ENCODE measurements at places on chromosomes 5 and 9.

GRCh38 chr9:72728031-72728770 lies 206.8 kb downstream of the TMC1 start:
- DNase-seq, result no peak

- no peak for DNase-seq
These were observed 5.0 kb upstream of the SNAPC3 start for GRCh38 chr9:15417626-15418025.

DNA sequence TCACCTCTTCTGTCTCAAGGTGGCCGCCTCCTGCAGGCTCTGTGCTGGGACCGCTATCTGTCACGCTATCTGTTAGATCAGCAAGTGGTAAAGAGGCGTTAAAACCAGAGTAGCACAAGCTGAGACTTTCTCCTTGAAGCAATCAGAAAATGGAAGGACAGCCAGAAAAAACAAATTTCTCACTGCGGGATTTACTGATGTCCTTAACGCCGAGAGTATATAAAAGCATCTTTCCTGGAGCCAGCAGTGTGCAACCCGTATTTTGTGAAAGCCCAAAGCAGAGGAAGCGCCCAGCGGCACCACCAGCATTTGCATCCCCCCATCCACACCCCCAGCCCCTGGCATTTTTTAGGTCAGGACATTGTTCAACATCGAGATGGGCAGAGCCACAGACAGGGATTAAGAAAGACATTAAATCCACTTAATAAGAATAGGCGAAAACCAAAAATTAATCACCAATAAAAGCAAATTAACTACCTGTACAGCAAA lies 48.6 kb downstream of the DUSP1 start:
- no peak for DNase-seq

DNA sequence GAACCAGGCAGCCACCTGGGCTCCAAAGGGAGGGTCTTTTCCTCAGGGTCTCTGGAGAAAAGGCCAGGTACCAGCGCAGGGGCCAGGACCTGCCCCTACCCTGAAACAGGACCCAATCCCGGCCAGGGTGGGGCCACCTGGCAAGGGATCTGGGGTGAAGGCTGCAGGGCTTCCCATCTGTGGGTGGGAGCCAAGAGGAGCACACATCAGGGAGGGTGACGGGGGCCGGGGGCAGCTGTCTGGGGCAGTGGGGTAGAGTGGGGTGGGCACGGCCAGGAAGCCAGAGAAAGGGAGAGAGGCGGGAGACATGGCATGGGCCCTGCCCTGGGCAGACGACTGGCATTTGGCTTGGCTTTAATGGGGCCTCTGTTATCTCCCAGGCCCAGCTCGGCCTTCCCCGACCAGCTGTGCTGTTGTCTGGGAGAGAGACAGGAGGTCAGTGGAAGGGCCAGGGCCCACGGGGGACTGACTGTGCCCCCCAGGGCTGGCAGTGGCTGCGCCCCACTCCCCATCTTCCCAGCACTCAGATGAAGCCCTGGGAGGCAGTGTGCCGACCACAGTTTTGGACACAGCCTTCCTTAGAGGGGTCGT lies 57.2 kb upstream of the RNF130 start:
- DNase-seq, result no peak

GRCh38 chr5:149060325-149060724 lies 2.5 kb downstream of the SH3TC2 start:
- DNase-seq, result no peak

DNA sequence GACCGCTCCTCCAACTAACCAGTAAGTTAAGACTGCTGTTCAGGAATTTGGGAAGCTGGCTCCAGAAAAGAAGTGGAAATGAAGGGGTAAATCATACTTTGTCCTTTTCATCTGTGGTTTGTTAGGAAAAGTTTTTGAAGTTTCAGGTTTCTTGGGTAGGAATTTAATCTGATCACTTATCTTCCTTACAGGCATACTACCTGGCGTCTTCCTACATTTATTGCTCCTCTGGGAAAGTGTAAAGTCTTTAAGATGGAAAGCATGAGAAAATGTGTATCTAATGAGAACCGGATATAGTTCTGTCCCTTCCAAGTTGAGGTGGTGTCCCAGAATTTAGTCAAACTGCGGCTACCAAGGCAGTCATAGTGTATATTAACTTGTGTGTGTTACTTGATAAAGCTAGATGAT lies 1.3 kb downstream of the RASA1 start:
- DNase-seq, result no peak

DNA sequence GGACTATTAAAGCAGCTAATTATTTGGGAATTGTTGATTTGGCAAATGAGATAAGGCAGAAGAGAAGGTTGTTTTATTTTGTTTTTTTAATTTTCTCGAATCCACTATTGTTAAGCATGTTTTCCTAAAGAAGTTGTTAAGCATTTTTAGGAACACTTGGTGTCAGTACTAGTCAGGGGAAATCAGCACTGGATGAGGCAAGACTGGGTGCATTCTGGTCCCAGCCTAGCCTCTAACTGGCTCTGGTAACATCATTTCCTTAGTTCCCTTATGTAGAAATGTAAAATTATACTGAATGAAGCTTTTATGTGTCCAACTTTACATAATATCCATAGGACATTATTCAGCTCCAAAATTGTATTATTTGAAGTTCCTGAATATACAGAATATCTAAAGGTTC lies 196.1 kb downstream of the PCSK5 start:
- no peak for DNase-seq

DNA sequence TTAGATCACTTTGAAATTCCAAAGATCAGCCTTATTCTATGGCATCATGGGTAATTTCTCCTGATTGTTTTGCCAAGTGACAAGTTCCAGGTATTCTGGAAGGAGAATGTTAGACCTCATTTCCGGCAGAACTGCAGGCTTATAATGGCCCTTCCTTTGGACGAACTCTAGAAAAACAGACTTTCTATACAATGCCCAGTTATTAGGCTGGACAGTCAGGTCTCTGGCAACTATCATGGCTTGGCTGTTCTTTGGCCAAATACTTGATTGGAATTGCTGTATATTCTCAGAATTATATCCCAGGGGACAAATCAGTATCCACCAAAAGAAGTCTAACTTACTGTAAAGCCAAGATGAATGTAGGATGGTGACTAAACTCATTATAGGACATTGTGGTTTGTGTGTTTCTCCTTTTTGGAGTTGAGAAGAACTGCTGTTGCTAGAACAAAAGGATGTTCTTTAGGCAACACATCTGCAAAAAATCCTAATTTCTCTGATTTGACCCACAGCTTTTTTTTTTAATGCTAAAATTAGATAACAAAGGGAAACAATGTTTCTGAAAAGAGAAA lies 69.0 kb downstream of the ADAMTSL1 start:
- DNase-seq, result no peak

- no peak for DNase-seq
These were observed 21.1 kb downstream of the FBN2 start for GRCh38 chr5:128516978-128517377.

- no peak for DNase-seq
These were observed 70.8 kb upstream of the COL5A1 start for GRCh38 chr9:134570711-134571325.

DNA sequence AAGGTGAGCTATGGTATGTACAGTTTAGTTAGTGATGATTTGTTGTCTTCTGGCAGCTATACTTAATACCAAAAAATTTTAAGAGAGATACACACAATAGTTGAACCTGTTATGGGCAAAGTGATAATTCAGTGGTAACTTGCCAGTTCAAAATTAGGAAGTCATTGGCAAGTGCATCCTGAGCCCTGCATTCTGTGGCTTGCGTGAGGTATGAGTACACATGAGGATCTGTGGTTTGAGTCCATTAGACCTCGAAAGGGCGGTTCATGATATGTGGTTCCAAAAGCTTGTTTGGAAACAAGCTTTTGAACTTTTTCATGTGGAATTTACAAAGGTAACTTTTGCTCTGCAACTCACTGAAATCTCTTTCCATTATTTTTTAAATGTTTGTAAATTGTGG lies 47.0 kb downstream of the GPR21 start:
- DNase-seq, result no peak

DNA sequence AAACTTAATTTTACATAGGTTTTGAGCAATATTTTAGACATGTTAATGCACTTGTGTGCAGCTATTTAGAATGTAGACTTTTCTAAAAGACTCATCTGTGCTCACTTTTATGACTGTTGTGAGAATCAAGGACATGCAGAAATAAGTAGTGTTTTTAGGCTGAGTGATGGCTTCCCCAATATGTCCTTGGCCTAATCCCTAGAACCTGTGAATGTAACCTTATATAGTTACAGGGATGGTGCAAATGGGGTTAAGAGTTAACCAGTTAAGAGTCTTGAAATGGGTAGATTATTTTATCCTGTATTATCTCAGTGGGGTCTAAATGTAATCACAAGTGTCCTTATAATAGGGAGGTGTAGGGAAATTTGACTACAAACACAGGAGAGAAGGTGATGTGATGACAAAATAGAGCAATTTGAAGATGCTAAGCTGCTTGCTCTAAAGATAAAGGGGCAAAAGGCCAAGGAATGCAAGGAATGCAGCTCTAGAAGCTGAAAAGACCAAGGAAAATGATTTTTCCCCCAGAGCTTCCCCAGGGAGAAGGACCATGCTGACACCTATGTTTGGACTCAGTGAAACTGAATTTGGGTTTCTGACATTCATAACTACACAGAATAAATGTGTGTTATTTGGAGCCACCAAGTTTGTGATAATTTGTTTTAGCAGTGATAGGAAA lies 298.0 kb upstream of the PAPPA start:
- DNase-seq, result no peak

DNA sequence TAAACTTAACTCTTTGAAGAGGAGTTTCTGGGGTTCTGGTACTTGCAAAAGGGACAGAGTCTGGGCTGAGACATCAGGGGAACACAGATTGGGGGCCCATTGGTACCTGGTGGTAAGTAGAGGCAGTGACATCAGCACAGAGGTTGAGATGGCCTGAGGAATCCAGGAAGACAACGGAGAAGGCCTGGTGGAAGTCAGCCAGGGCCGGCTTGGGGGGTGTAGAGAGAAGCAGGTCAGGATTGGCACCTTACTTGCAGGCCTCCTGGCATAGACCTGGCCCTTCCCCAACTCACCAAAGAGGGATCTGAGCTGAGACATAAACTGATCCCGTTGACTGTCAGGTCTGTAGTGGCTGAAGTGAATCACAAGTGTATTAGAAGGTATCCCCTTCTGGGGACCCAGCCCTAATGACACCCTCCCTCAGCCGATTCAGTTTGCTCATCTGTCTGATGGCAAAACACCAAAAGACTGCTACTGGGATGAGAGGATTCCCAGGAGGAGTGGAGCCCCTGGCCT lies 5.5 kb downstream of the NOL6 start:
- DNase-seq, result no peak

- no peak for DNase-seq
These were observed 61.9 kb downstream of the FAM78A start for GRCh38 chr9:131214286-131214856.

DNA sequence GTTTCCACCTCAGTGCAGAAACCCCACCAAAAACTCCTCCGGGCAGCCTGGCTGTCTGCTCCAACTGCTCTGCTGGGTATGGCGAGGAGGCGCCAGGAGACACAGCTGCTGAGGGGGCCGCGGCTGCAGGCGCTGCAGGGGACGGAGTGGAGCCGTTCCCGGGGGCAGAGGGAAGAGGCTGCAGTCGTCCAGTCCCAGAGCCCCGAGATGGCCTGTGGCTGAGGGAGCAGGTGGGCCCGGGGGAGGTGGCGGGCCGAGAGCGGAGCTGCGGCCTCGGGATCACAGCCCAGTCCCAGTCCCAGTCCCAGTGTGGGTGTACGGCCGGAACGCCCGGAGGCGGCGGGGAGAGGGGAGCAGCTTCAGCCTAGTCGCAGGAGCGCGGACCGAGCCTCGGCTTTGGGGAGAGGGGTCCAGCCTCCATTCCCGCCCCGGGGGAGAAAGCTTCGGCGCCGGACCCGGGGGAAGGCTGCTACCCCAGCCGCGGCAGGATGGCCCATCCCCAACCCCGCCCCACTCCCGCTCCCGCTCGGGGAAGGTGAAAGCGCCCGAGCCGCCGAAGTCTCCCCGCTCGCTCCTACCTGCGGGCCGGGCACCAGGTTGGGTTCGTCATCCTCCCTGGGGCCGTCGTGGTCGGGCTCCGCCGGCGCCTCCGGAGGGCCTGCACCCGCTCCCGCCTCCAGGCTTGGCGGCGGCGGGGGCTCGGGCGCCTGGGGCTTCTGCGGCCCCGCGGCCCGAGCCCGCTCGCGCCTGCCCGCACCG lies 513 bp downstream of the FAM193B start:
- DNase-seq, result peak; percentile 35

DNA sequence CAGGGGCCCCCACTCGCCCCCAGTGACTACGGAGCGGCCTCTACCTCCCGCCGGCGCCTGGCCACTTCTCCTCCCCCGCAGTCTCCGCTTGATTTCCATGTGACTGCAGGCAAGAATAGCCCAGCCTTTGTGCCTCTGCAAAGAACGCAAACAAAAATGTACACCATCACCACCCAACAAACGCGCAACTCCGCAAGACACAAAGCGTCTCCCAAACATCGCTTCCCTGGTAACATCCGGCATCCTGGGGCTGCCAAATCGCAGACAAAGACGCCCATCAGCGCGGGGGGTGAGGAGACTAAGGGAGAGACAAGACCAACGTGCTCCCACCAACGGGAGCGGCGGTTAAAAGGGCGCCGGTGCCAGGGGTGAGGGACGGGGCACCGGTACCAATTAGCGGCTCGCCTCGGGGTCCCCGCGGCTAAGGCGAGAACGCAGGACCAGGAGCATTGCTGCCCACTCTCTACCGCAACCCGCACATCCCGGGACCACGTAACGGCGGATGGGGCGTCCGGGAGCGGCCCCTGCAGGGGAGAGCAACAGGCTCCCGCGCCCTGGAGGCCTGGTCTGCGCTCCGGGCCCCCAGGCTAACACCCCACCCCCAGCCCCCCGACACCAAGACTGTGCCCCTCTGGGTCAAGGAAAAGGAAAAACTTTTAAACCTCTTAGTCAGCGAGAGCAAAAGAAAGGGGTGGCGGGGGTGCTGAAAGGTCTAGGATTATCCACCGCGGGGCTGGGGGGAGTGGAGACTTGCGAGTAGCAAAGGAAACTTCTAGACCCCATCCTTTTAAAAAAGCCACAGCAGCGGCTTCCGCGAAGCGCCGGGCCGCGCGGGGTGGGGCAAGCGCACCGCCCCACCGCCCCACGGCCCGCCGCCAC lies 885 bp downstream of the MPDZ start:
- DNase-seq, result no peak

DNA sequence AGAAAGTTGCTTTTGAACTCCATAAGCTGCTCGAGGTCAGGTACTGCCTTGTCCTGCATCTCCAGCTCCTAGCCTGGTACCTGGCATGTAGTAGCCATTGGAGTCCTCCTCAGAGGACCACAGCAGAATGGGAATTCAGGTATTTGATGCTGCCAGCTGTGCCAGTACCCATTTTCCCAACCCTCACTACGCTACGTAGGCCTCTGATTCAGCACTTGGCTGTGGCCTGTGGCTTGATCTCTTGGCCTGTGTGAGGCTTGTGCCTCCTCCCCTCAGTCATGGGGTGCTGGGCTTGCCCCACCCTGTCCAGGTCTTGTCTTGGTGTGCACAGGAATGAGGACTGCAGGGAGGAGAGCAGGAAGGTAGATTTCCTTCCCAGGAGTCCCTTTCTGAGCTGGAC lies 11.8 kb downstream of the OTULIN start:
- DNase-seq, result no peak

DNA sequence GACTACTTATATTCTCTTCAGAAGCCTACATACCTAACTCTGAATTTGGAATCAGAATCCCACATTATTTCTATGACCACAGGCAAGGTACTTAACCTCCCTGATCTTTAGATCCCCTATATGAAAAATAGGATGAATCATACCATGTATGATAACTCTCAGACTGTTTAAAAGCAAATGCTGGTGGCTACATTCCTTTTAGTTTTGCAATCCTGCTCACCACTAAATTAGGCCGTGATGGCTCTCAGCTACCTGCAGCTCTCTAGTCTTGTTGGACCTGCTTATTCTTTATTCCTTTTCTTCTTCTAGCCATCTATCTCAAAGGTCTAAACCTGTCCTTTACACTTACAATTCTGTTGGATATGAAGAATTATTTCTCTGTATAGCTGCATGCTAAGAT lies 303.4 kb upstream of the ATP10B start:
- no peak for DNase-seq

Data from activated CD4-positive, alpha-beta T cell treated with anti-CD3 and anti-CD28 coated beads, Interleukin-2, amount 50 U/mL, for 1 hour (primary cell).